Stimulated activated CD8-positive, alpha-beta memory T cell treated with anti-CD3 and anti-CD28 coated beads, Interleukin-2, amount 100 ng/mL, for 48 hours (primary cell): ENCODE measurements at places on chromosomes 7 and 10.

- DNase-seq, result no peak
Measured at GRCh38 chr10:99945263-99945662, 64.5 kb downstream of the DNMBP start.

GRCh38 chr7:20227291-20227795 is 10.2 kb upstream of the MACC1 start:
- no peak for DNase-seq

GRCh38 chr7:134440476-134440875 is 18.4 kb downstream of the AKR1B1 start:
- DNase-seq, result no peak

DNA sequence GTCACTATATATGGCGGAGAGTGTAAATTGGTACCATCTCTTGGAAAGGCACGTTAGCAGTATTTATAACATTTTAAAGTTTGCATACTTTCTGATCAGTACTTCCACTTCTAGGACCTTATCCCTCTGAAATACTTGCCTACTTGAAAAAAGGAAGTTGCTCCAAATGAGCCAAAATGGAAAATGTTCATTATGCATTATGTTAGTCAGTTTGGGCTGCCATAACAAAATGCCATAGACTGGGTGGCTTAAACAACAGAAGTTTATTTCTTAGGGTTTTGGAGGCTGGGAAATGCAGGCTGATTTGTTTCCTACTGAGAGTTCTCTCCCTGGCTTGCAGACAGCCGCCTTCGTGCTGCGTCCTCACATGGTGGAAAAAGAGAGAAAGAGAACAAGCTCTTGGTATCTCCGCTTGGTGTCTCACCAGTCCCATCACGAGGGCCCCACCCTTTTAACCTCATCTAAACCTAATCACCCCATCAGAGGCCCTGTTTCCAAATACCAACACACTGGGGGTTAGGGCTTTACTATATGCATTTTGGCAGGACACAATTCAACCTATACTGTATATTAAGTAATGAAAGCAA is 6.9 kb downstream of the SNX10 start:
- DNase-seq, result no peak

GRCh38 chr10:122342293-122343134 is 32.0 kb upstream of the PLEKHA1 start:
- DNase-seq, result peak; percentile 32
